ENCODE measurements at places on chromosomes 5 and 9.

- DNase-seq: no peak
Measured at GRCh38 chr5:159902444-159903121, 13.7 kb upstream of the ADRA1B start.

GRCh38 chr9:111158363-111158762 is 120.1 kb upstream of the LPAR1 start:
- no peak for DNase-seq

DNA sequence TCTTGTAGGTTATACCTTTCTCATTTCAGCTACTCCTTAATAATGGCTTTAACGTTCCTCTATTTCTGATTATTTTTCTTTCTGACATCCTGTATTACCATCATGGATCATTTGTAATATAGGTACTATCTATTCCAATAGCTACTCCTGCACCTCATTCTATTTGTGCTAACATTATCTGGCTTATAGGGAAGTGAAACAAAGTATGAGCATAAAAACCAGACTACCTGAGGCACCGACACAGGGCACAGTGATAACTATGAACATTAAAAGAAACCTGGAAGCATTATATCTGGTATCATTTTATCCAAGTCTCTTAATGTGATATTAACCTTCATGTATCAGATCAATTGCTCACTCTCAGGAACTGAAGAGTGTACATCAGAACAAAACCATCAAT is 407.3 kb downstream of the DMRT2 start:
- DNase-seq: no peak

- DNase-seq: no peak
Measured at GRCh38 chr9:111662576-111663300, 1.3 kb downstream of the GNG10 start.

DNA sequence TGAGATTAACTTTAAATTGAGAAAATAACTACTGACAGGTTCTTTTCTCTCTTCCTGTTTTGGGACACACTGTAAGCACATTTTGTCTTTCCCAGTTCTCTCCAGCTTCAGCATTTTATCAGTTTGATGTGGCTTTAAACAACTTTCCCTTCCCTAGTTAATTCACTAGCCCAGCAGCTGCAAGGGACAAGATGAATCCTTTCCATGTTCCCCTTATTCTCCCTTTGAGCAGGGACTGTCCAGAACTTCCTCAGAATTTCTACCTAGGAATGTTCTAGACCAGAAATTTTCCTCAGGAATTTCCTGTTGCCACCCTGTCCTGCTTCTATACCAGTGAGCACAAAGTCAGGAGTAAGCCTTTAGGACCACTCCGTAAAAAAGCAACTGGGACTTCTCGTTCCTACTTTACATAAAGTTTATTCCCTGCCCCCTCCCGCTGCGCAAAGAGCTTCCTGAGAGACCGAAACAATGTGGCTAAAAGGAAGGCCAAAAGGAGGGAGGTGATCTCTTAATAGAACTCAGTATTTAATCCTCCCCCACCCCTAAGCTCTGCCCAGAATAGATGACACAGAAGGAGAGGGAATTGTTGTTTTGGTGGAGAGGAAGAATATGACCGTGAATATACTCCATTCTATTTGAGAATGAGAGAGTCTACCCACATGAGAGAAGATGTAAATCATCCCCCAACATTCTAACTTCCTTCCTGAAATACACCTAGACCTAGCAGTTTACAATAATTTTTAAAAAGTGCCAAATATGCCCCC is 61.9 kb downstream of the GLIS3 start:
- DNase-seq: no peak

DNA sequence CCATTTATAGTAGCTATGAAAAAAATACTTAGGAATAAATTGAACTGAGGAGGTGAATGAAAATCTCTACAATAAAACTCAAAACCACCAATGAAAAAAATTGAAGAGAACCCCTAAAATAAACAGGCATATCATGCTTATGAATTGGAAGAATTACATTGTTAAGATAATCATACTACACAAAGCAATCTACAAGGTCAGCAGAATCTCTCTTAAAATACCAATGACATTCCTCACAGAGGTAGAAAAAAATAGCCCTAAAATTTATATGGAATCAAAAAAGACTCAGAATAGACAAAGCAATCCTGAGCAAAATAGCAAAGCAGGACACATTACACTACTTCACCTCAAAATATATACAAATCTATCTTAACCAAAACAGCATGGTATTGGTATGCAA is 23.2 kb downstream of the PRDM9 start:
- no peak for DNase-seq
